Stimulated activated CD4-positive, alpha-beta T cell treated with anti-CD3 and anti-CD28 coated beads, Interleukin-1b, Interleukin-23, amount 100 ng/mL, for 1 hour (primary cell): ENCODE measurements at places on chromosomes 3 and 15.

DNA sequence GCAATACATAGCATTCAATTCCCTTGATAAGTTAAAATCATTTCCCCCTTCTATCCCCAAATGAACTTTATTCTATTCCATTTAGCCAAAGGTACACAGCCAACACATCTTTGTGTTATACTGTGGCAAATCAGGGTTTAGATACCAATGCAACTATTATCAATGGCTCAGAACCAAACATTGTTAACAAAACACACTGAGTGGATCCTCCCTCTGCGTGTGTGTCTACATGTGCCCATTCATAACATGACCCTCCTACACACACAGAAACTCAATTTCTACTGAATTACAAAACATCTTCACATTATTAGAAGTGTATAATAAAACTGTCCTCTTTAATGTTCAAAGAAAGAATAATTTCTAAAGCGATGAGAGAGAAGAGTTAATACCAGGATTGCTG, 1.3 kb downstream of the TTBK2 start:
- no peak for DNase-seq

DNA sequence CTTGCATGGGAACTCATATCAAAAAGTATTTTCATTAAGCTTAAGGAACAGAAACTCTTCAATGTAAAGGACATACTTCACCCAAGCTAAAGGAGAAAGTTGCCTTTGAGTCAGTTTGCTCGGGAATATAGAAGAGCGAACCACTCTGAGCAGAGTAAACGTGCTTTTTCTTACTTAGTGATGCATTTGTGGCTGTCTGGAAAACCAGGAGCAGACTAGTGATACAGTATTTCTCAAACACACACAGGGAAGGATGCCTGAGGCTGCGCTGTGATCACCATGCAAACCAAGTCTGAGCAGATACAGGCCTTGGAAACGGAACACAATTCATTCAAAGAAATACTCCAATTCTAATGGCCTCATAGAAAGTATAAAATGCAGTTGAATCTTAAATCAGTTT, 121.0 kb upstream of the CDIN1 start:
- DNase-seq = no peak

GRCh38 chr3:117874904-117875874, 1159.5 kb downstream of the IGSF11 start:
- no peak for DNase-seq

GRCh38 chr3:11390411-11391131, 118.4 kb downstream of the ATG7 start:
- DNase-seq = no peak

- no peak for DNase-seq
Observed at GRCh38 chr15:85543741-85544155, 163.3 kb downstream of the AKAP13 start.

DNA sequence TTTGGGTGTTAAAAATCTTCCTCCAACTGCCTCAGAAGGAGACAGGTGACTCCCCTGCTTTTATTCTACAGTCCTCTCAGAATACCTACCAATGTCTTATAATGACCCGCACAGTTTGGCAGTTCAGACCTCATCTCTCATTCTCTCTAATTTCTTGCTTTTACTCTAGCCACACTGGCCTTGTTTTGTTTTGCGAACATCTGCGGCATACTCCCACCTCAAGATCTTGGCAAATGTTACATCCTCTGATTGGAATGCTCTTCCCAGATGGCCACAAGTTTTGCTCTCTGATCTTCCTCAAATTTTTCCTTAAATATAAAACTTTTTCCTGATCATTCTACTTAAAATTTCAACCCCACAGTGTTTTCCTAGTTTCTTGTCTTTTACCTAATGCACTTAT, 94.1 kb downstream of the PLSCR2 start:
- no peak for DNase-seq

GRCh38 chr15:92409006-92409405, 15.3 kb downstream of the ST8SIA2 start:
- DNase-seq = no peak

DNA sequence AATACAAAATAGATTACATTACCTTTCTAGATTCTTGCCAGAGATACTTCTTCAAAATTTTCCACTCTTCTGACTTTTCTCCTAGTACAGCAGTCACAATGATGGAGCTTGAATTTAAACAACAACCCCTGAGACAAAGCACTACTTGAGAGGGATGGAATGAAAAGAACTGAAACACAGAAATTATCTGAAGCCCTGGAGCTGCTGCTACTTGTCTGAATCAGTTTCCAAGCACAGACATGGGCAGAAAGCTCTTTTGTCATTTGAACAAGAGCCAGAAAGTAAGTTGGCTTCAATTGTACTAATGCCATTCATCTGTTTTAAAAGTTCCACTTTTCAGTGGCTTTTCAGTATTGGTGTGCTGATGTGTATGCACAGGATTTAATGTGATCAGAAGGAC, 718.5 kb upstream of the ARPP21 start:
- no peak for DNase-seq

DNA sequence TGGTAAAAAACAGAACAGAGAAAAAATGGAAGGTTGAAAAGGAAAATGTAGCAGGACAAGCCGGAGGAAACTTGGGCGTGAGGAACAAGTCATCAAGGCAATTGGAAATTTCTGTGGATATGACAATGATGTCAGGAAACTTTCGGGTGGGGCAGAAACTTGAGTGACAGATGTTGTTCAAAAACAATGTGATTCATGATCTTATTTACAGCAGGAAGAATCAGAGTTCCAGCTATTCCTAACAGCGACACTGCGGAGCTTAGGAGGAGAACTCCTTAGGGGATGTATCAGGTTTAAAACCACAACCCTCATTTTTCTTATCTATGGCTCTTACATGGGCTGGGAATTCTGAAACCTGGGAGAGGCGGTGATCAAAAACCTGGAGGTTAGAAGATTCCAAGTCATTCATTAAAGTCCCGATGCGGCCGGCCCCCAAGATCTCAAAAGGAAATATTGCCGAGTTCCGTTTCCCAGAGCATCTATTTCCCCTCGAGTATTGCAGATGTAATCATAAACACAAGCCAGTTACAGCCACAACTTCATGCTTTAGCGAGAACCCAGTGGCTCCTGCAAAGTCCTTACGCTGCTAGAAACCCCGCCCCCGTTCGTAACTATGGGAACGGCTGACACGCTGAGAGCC, 659 bp upstream of the ARRDC4 start:
- DNase-seq = no peak

DNA sequence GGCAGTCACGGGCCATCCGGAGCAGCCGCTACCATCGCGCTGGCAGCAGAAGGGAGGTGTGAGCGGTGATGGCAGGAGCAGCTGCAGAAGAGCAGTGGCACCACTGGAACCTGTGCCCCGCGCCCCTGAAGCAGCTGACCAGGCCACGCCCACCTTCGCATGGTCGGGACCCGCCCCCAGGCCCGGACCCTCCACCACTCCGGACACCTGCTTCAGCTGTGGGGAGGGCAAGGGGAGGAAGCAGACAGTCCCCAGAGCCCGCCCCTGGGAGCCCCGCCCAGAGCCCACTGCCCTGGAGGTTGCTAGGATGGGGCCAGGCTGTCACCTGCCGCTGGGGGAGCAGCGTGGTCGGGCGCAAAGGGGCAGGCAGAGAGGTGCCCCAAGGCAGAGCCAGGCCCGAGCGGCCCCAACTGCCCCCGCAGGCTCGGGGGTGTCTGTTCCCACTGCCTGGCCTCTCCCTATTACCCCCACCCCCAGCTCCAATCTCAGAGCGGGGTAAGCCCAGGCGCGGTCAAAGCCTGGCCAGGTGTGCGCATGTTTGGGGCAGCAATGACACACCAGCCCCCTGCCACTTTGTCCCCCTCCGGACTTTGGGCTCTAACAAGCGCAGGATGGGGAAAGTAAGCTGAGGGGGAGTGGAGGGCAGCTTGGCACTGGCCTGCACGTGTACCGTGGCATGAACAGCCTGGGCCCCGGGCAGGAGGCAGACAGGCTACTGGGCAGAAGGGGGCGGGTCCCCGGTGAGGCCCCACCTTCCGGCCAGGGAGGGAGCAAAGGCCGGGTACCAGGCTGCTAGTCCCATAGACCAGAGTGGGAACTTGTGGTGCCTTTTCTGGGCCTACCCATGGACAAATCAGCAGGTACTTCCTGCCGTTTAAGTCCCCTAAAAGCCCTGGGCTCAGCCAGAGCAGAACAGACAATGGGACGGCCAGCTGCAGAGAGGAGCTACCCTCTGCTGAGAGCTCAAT, 8.7 kb downstream of the SPCS1 start:
- no peak for DNase-seq

DNA sequence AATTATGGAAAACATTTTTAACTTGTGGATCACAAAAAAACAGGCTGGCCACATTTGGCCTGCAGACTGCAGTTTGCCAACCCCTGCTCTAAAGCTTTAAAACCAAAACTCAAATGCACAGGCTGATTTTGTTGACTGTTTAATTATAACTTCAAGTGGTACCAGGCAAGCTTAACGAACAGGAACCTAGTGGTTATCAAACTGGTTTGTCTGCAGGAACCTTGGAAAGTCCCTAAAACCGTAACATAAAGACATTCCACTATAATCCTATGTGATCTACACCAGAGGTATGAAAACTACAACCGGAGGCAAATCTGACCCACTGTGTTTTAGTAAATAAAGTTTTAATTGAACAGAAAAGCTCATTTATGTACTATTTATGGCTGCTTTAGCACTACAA, 52.4 kb downstream of the TBL1XR1 start:
- DNase-seq = no peak

- no peak for DNase-seq
Observed at GRCh38 chr3:187167777-187168176, 28.5 kb upstream of the RPL39L start.

- DNase-seq = no peak
Observed at GRCh38 chr3:158802409-158803268, 785 bp downstream of the MFSD1 start.

DNA sequence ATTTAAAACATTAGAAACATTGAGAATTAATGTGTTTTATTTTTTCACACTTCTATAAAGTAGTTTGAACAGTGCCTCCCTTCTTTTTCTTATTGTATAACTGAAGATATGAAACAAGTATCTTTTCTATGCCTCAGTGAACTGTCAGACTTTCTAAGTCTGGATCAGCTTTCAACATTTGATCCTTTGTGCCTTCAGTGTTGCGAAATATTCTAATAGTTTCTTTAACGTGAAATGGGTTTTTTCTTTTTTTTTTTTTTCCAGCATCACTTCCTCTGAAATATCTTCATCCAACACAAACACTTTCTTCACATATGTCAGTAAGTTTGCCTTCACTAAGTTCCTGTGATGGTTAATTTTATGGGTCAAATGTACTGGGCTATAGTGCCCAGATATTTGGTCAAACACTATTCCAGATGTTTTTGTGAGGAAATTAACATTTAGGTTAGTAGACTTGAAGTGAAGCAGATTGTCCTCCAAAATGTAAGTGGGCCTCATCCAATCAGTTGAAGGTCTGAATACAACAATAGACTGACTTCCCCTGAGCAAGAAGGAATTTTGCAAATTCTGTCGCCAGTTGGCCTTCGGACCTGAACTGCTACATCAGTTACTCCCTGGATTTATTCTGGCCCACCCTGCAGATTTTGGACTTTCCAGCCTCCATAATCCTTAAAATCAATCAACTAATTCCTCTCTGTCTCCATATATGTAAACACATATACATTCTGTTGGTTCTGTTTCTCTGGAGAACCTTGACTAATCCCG, 6.4 kb upstream of the CPOX start:
- no peak for DNase-seq

GRCh38 chr15:25676070-25676469, 187.1 kb downstream of the ATP10A start:
- DNase-seq = no peak

DNA sequence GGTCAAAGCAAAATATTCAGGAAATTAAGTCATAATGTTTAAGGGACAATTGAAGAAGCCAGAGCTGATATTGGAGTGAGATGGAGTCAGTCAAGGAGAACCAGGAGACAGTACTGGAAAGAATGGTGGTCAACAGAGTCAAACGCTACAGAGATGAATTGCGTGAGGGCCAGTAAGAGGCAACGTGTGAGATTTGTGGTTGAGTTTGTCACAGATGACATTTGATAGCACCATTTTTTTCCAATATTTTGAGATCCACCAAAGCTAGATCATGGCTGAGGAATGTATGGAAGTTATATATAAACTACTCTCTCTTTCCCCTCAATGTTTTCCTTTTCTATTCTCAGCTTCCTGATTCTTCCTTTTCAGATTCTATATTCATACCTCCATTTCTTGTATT, 375.1 kb upstream of the ROBO2 start:
- no peak for DNase-seq

GRCh38 chr3:126472277-126473006, 3.2 kb downstream of the ZXDC start:
- DNase-seq = no peak

- no peak for DNase-seq
Observed at GRCh38 chr3:39721076-39721475, 88.3 kb upstream of the MYRIP start.

DNA sequence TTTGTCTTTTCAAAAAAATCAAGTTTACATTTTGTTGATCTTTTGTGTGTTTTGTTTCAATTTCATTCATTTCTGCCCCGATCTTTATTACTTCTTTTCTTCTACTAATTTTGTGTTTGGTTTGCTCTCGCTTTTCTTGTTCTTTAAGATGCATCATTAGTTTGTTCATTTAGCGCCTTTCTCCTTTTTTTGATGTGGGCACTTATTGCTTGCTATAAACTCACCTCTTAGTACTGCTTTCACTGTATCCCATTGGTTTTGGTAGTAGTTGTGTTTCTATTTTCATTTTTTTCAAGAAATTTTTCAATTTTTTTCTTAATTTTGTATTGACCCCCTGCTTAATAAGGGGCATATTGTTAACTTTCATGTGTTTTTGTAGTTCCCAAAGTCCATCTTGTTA, 34.4 kb downstream of the PRKCI start:
- DNase-seq = no peak
